ENCODE measurements at places on chromosomes 7 and 10.
A peak's percentile ranks its signal among the peaks of the same experiment; 100 is the strongest.

DNA sequence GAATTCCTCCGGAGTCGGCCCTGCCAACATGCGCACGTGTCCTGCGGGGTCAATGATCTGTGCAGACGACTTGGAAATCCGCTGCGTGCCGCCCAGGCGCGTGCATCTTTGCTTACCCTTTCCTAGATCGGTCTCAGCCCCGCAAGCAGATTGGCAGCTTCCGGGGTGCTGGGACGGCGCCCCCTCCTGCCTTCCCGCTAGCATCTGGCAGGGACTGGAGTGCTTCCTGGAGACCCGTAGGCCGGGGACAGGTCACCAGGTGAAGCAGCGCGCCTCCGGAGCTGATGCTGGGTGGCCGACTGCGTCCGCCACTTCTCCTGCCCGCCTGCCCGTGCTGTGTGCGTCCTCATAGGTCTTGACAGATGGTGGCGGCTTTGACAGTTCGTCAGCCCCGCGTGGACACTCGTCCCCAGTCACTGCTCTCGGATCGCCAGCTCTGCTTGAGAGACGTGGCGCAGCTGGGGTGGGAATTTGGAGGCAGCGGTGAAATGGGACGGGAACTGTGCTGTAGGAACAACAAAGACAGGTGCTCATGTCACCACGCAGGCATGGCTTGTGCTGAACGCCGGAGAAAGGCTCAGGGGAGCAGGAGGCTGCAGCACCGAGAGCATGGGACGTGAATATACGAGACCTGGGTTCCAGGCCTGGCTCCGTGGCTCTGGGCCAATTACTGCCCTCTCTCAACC is 21.9 kb upstream of the KCNK18 start:
- no peak for DNase-seq

DNA sequence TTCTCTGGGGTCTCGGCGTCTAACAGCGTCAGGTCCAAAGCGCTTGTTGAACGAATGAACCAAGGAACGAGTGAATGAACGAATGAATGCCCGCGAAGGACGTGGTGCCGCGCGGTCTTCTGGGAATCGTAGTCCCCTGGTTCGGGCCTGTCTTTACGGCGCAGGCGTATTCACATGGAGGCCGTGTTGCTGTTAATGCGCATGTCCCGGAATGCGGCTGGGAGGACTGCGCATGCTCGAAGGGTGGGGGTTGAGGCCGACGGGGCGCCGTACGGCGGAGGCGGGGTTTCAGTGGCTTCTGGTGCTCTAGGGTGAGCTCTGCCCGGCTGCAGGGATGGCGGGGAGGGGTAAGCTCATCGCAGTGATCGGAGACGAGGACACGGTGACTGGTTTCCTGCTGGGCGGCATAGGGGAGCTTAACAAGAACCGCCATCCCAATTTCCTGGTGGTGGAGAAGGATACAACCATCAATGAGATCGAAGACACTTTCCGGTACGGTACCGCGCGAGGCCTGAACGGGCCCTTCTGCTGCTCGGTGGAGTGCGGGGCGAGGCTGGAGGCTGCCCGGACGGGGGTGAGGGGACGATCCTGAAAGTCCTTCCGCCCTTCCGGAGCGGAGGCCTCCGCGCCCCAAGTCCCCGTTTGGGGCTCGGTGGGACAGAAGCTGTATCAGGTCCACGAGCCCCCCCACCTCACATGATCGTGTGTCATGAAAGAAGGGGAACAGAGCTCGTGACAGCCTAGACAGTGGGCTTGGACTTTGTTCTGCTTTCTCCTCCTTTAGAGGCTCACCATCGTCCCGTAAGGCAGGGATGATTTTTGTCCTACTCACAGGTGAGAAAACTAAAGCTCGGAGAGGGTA is at the start of gene ATP6V1F:
Gene ATP6V1F (plus strand): TSS at position 286 of the 862 bp plus-strand sequence. CDS start 49 bp downstream, at position 335.
- peak; percentile 100 for DNase-seq

DNA sequence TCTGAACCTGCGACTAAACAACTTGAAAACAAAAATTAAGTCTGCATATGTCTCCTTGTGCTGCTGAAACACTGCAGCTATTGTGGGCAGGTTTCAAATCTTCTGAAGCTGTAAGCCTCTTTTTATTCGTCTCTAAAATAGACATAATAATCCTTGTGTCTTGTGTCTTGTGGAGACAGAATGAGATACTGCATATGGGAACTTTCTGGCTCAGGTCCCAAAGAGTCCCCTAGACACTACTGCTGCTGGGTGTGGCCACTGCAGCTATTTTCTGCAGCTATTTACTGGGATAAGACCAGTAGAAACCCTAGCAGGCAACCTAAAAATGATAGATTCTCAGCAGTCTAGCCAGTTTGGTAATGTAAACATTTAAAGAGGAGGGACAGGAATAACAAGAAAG is 252.0 kb downstream of the ELMO1 start:
- DNase-seq: no peak

DNA sequence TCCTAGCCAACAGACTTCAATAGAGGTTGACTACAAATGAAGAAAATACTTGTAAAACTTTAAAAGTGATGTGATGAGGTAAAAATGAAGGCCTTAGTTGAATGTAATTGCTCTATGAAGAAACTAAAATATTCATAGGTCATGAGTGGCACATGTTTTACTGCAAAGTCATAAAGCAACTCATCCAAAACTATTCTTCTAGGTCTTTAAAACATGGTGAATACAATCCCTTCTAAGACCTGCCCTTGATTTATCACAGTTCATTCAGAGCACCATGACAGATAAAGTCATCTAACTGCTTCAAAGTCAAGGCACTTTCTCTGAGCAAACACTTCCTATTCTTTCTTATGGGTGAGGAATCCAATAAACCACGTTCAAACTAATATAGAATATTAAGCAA is 713.5 kb downstream of the SORCS1 start:
- no peak for DNase-seq

DNA sequence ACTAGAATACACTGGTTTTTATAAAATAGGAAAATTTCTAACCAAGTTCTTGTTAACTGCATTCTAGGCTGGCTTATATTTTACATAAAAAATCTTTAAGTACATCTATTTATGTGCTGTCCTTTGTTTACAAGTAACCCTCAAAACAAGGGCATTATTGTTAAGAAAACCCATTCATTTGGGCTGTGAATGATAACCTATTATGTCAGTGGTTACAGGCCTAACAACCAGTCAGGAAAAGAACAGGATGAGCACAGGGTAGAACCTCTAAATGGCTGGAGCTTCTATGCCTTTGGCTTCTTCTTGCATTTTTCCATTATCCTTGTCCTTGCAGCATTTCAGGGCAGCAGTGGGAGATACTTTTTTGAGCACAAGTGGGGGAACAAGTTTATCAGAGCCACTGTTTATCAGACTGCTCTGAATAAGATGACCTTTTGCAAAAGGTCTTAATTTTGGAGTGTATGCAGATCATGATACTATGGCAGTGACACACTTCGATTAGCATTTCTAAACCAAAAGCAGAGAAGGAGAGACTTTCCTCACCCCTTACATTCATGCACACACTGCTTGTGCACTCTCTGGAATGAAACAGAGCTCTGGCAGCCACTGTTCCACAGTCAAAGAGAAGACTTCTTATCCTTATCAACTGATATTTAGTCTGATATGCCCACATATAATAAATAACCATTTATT is 10.9 kb downstream of the GPR37 start:
- no peak for DNase-seq

DNA sequence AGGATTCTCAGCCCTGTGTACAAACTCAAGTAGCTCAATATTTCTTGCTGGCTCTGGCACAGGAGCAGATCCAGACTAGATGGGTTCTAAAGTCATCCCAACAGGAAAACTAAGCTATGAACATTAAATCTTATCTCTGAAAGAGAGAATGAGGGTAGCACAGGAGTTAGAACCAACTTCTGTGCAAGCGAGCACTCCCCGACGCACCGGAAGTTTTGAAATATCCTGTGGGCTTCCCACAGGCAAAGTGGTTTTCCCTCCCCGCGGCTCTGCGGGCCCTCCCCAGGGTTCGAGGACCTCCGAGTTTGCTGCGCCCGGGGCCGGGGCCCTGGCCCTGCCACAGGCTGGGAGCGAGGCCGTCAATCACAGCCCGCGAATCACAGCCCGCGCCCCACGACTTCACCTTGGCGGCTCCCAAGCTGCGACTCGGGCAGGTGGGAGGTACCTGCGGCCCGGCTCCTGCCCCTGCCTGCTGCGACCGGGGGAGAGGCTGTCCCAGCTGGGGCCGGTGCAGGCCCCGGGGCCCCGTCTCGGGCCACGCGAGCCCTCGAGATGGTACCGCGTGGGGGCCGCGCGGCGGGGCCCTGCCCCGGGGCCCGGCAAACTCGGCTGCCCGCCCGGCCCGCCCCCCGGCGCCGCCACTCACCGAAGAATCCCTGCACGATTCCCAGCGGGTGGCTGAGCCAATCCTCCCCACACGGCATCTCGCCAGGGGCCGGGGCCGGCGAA is 598 bp downstream of the MCMBP start:
- peak; percentile 52 for DNase-seq

DNA sequence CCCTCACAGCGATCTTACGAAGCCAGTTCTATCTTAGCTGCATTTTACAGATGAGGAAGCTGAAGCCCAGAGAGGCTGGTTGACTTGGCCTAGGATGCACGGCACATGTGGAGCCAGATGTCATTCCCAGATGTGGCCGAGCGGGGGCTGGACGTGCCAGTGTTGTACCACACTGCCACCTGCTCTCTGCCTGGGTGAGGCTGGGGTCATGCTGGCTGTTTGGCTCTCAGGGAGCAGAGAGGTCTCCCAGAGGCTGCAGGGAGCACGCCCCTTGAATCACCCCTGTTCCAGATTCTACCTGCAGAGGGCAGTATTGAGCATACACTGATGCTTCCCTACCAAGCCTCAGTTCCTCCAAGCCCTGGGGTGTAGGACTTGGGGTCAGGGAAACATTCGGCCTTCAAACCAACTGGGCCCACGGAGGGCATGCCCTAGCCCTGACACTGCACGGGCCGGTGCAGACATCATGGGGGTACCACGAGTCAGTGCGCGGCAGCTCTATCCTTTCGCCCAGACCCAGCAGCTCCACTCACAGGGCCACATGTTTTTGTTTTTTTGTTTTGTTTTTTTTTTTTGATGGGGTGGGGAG is 3.8 kb upstream of the GTF2IRD1 start:
- DNase-seq: peak; percentile 83

DNA sequence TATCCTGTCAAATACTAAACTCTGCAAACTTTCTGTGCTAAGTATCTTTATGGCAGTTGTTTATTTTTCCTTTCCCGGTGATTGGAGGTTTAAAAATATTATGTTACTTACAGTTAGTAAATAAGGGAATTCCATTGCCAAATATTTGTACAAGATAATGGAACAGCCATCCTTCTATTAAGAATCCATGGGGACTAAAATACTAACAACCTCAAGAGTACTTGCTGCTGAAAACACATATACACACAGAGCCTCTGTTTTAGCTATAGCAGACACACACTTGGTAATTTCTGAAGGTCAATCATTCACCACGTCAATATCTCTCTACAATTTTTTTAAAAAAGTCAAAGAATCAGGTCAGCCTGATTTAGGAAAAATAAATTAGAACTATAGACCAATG is 32.4 kb downstream of the TSPAN12 start:
- no peak for DNase-seq

GRCh38 chr10:48750019-48750418 is 65.3 kb downstream of the WDFY4 start:
- no peak for DNase-seq

- DNase-seq: no peak
These were observed 30.2 kb downstream of the WDR86 start for GRCh38 chr7:151379534-151380198.

DNA sequence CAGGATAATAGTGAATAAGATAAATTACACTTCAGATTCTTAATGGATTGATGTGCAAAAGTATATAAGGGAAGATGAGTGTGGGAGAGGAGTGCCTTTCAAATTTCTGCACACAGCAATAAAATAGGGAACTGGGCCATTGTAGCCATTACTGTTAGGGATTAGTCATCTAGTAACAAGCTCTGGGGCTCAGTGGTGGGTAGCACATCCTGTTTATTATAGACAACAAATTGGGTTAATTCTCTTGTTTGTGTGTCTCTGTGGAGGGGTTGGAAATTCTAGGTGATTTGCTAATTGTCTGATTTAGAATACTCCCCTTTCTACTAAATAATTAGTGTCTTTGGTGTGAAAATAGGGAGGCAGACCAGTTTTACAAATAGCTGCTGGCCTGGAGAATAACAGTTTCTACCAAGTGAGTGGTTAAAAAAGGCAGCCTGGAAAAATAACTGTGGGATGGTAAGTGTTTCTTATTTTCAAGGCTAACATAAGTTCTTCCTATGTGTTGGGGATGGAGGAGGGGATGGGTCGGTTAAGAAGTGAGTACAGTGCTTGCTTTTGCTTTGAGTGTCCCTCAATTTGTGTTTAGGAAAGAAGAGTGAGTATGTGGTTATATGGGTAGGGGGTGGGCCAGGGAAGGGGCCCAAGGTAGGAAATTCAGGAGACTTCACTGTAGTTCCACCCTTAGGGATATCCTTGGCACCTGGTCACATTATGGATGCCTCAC is 43.3 kb upstream of the TMEM248 start:
- no peak for DNase-seq

DNA sequence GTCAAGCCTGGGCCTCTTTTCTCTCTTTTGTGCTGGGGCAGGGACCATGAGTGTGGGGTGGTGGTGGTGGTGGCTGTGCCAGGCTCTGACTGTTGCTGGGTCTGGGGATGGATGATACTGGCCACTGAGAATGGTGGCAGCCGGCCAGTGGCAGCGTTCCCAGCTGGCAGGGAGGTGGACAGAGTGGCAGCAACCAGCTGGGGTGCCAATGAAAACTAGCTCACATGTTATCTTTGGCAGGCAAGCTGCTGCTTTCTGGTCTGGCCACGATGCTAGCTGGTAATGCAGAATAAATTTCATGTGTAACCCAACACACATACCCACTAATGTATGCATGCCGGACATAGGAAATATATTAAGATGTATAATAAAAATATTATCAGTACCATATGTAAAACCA is 95.0 kb upstream of the SLC26A5 start:
- no peak for DNase-seq

DNA sequence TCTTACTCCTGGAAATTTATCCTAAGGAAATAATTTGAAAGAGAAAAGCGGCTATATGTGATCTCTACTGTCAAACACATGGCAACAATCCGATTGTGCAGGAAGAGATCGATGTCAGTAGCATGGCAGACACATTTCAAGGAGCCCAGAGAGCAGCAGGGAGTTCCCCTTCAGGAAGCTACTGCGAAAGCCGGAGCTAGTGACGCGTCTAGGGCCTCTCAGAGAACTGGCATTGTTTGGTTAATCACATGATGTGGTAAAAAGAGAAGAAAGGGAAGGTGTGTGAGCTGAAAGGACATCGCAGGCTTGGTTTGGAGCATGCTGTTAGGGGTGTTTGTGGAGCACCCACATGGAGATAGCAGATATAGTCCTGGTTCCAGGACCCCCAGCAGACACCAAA is 74.9 kb downstream of the BEND7 start:
- no peak for DNase-seq

- DNase-seq: no peak
These were observed 4.7 kb upstream of the PKD2L1 start for GRCh38 chr10:100334762-100335161.

All from activated CD4-positive, alpha-beta T cell treated with anti-CD3 and anti-CD28 coated beads for 4 hours (primary cell).